Activated CD8-positive, alpha-beta memory T cell treated with anti-CD3 and anti-CD28 coated beads for 4 hours (primary cell): ENCODE measurements at places on chromosomes 3 and 15.

GRCh38 chr3:169455472-169455871 lies 208.0 kb downstream of the MECOM start:
- no peak for DNase-seq

GRCh38 chr15:69957175-69957574 lies 140.5 kb downstream of the TLE3 start:
- DNase-seq, result no peak

GRCh38 chr3:57706462-57706861 lies 13.6 kb upstream of the DENND6A start:
- DNase-seq, result no peak

- no peak for DNase-seq
These were observed 41.0 kb downstream of the RAB11A start for GRCh38 chr15:65910341-65910740.

DNA sequence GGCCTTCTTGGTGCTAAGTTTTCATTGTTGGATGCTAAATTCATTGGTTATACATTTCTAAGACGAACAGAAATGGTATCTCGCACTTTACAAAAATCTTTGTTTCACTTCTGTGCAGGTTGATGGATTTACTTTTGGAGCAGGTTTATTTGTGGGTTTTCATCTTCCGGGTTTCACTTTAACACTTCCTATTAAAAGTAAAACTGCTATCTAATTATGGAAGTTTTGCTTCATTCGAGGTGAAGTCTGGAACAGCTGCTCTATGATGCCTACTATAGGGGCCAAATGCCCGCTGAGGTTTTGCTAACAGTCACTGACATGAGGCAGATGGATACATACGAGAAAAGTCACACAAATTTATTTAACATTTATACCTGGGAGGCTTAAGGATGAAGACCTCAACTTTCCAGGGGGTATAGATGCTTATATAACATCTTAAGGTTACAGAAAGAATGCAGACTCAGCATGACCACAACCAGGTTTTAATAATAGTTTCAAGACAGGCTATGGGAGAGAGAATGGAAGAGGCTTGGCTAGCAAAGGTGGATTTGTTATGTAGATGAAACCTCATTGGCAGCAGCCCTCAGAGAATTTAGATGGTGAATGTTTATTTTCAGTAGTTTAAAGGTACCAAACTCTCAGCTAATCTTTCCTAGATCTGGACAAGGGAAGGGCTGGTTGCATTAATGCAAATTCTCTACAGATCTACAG lies 54.2 kb downstream of the OSTN start:
- no peak for DNase-seq

DNA sequence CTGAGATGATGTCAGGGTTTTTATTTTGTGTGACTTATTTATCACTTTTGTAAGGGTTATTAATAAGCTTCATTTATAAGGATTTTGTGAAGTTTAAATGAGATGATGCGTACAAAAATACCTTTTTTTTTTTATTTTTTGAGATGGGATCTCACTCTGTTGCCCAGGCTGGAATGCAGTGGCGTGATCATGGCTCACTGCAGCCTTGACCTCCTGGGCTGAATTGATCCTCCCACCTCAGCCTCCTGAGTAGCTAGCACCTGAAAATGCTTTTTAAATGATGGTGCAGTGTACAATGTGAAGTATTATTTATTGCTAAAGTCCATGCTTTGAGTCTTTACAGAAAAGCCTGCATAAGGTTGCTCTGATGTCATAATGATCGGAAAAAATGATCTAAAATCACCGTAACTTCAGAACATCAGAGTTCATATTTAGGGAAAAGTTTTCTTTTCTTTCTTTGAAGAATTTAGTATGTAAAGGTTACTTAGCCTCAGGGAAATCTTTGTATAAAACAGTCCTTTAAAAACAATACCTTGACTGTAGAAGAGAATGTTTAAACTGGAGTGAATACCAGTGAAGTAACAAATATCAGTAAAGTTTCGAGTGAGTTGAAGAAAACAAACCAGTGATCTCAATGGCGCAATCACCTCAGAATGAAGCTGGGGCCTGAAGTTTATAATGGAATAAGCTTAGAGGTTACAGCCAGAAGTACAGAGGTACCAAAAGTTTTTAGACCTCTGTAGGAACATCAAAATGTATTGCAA lies 29.7 kb downstream of the TCF12 start:
- no peak for DNase-seq

GRCh38 chr3:56980243-56980642 lies 80.2 kb upstream of the SPATA12 start:
- DNase-seq, result no peak

DNA sequence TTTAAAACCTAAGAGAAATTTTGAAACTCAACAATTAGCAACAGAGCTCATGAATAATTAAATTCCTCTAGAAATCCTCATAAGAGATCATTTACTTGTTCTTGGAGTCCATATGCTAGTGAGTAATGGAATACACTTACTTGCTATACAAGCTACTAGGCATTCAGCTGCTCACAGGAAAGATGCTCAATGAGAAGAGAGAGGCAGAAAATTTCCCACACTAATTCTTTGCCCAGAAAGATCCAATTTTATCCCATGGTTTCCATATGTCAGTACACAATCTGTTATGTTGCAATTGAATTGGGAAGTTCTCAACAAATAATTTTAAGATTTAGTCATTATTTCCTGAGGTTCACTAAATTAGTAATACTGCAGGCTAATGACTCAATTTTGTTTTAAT lies 310.4 kb downstream of the RYR3 start:
- no peak for DNase-seq

DNA sequence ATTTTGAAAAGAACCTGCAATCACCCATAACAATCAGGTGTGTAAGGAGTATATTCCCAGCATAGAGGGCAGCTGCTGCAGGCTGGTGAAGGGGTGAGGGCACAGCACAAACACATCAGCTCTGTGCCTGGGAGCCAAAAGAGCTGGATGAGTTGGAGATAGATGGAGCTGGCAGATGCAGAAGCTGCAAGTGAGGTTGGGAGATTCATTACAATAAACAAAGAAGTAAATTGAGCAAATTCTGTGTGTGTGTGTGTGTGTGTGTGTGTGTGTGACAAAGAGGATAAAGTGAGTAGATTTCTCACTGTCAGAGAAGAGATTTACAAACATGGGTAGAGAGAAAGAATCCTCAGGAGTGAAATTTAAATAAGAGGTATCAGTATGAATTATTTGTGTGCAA lies 994.7 kb downstream of the EPHA3 start:
- DNase-seq, result no peak

DNA sequence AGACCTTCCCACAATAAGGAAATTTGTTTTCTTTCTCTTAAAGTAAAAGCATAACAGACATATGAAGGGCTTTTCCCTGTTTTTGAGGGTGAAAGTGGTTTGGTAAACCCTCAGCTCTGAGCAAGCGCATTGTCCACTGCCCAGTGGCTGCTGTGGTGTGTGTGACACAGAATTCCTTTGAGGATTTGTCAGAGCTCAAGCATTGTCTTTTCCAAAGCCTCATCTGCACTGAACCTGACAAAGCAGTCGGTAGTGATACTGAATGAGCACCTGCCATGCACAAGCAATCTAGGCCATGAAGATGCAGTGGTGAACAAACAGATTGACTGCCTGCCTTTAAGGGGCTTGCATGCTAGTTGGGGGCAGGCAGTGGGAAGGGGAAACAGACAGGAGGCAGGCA lies 128.3 kb downstream of the PLCL2 start:
- no peak for DNase-seq

GRCh38 chr15:69876064-69876940 lies 221.4 kb downstream of the TLE3 start:
- DNase-seq, result no peak

- no peak for DNase-seq
These were observed 27.9 kb downstream of the USP3 start for GRCh38 chr15:63532307-63532744.

DNA sequence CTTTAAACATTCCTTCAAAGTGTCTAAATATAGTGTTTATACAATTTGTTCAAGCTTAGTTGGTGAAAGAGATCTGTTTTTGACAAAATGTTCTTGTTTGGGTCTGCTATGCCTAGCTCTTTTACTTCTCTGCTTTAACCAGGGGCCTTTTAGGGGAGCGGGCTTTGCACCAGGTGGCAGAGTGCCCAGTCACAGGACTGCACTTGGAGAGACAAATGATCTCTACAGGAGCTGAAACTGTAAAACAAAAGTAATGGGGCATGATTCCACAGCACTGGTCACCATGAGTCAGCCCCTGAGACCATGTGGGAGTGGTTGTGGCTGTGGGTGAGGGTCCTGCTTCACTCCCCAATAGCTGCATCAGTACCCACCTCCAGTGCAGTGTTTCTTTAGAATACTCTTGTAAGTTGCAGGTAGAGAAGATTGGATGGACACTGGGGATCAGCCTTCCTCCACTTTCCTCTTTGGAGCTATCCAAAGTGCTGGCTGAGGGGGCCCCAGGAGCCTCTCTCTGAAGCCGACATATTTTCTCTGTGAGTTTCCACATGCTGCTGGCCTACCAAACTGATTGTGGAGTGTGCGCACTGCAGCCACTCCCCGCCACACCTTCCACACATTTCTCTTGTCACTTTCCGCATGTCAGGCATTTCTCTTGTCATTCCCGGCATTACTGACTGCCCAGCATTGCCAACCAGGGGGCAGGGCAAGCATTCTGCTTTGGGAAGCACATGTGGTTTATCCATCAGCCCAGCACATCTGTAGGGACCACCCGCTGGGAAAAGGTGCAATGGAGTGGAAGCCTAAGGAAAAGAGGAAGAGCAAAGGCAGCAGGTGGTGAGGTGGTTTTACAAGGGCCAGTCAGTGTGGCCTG lies 110.0 kb downstream of the EPHB1 start:
- DNase-seq, result no peak
